AG04450 (cell line): ENCODE measurements at places on chromosomes 7 and 10.

- no peak for DNase-seq
Observed at GRCh38 chr7:37833107-37833817, 15.1 kb upstream of the NME8 start.

- no peak for DNase-seq
Observed at GRCh38 chr7:129513546-129513945, 11.2 kb downstream of the SMKR1 start.

GRCh38 chr7:94338921-94339371 is 55.7 kb upstream of the COL1A2 start:
- DNase-seq: no peak

DNA sequence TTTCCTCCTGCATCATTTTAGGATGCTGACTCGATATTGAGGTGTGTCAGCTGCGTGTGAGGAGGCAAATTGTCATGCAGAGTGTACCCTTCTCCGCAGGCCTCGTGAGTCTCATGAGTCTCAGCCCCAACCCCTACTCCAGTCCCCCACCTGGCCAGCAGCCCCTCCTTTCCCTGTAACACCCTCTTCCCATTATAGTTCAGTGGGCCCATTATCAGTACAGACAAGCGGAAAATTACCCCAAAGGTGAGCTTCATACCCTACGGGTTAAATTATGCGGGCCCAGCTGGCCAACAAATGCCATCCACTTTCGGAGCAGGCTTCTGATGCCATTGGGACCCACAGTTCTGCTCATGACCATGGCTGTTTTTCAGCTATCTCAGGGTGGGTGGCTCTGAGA is 25.2 kb downstream of the SFTPD start:
- no peak for DNase-seq

- no peak for DNase-seq
Observed at GRCh38 chr7:37445790-37446189, 2.9 kb downstream of the ELMO1 start.

- no peak for DNase-seq
Observed at GRCh38 chr7:69122953-69123352, 475.3 kb upstream of the AUTS2 start.

- DNase-seq: no peak
Observed at GRCh38 chr10:125123476-125124114, 36.8 kb downstream of the CTBP2 start.

DNA sequence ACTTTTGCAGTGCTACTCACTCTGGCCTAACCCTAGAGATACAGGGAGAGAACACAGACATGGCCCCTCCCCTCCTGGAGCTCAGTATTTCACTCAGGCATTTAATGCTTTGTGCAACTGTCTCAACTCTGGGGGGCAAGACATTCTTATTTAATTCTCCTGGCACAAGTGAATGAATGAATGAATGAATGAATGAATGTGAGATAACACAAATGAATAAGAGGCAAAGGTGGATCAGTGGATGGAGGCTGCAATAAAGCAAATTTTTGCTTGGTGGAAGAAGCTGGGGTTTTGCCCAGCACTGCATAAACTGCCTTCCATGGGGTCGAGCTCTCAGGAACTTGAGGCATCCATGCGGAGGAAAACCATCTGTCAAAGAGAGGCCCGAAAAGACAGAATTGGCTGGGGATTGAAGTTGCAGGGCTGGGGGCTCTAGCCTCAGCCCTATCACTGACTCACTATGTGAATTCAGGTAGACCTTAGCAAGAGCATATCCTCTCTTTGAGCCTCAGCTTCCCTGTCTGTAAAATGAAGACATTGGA is 441.4 kb upstream of the ZMIZ1 start:
- DNase-seq: no peak

DNA sequence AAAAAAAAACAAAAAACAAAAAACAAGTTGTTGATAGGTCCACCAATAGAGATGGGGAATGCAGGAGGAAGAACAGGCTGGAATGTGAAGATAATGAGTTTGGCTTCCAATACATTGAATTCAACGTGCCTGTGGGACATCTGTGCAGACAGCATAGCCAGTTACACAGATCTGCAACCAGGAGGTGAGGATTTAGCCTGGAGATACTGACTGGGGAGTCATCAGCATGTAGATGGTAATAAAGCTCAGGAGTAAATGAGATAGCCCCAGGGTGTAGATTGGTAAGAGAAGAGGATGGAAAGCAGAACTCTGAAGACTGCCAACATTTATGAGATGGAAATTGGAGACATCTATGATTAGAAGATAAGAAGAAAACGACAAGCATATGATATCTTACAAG is 4.7 kb upstream of the TRIM8 start:
- no peak for DNase-seq

DNA sequence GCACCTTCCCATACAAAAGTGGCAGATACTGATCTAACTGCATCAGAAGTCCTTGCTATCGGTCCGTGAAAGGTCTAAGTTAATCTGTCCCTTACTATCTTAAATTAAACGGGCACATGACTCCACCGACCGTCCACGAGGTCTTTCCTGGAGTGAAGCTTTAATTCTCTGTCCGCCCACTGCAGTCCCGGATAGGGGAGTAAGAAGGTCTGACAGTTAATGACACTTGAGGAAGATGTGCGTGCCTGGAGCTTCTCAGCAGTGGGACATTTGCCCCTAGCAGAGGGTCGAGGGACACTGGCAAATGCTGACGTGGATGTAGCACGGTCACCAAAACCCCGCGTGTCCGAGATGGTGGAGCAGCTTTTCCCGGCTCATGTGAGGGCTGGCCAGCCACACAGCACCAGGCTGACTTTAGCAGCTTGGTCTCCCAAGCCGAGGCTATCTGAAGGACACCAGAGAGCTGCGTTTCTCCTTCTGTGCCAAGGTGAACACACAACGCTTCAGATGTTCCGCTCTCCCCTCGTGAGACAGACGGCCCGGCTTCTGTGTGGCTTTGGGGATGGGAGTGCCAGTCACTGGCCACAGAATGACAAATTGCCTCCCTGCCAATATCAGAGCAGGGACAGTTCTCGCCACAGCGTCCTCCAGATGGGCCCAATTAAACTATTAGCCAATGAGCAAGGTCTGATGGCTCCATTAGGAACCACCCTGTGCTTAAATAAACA is 86.6 kb downstream of the ADARB2 start:
- DNase-seq: no peak

GRCh38 chr10:10078446-10078845 is 939.2 kb upstream of the CELF2 start:
- DNase-seq: no peak

DNA sequence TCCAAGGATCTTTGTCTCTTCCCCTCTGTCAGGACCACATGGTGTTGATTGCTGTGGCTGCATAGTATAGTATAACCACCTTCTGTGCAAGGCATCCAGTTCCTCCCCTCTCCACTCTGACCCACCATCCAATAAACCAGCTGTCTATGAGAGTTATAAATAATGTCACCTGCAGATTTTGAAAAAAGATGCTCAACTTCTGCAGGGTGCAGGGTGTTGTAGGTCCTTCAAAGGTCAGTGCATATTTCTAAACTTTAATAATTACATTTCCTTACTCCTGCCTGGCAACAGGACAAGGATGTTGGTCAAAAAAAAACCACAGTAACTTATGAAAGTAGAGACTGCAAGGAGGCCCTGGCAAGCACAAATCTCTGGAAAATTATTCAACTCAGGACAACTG is 166.2 kb downstream of the PKD1L1 start:
- no peak for DNase-seq

DNA sequence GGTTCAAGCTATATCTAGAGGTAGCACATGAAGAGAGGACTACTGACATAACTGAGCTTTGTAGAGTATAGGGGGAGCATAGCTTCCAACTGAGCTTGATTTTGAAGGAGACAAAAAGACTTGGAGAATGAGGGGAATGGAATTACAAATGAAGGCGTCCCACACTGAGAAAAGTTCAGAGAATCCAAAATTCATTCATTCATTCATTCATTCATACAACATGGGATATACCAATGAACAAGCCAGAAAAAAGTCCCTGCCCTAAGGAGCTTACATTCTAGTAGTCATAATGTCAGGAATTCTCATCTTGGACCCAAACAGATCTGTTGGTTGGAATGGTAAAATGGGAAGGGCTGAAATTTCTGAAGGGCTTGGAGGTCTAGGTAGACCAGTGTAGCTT is 62.0 kb downstream of the ENTPD1 start:
- DNase-seq: no peak

GRCh38 chr7:105187302-105188169 is 173.5 kb downstream of the KMT2E start:
- no peak for DNase-seq

DNA sequence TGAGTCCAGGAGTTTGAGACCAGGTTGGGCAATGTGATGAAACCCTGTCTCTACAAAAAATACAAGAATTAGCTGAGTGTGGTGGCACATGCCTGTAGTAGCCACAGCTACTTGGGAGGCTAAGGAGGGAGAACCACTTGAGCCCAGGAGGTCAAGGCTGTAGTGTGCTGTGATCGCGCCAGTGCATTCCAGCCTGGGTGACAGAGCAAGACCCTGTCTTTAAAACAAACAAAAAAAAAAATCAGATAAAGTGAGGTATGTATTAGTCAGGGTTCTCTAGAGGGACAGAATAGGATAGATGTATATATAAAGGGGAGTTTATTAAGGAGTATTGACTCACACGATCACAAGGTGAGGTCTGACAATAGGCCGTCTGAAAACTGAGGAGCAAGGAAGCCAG is 101.5 kb upstream of the GPR26 start:
- no peak for DNase-seq

DNA sequence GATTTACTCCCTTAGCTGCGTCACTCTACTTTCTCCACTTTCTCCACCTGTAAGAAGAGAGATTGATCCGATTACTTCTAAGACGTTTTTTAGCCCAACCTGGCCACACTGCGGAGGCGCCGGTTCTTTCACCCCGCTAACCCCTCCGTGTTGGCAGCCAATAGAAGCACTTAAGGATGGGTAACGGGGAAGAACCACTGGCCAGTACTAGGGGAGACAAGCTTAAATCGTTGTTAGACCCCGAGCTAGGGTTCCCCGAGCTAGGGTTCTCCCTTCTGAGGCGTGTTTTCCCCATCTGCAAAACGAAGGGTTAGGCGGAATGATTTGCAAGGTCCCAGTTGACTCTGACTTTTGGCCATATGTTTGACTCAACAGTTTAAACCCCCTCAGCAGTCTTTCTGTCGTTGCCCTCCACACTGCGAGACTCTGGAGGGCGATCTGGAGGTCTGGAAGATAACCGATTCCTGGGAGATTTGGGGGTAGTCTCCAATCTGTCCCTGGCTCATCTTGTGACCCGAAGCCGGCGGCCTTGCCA is 644 bp downstream of the UMAD1 start:
- no peak for DNase-seq

- no peak for DNase-seq
Observed at GRCh38 chr7:155352076-155352752, 54.5 kb downstream of the INSIG1 start.

DNA sequence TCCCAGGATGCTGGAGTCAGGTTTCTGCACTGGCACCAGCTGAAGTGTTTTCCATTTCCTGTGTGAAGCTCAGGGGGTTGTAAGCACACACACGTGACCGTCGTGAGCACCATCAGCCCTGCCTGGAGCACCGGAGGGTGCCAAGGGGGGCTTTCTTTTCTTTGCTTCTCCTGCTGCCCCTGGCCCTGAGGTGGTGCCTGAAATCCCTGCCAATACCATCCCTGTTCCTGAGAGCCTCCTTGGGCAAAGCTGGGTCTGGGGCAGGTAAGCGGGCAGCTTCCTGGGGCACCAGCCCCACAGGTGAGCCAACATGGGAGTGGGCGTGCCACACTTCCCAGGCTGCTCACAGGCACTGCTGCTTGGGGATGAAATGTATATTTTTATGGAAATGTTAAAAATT is 593.6 kb downstream of the DNAJB6 start:
- no peak for DNase-seq

GRCh38 chr10:122333037-122333436 is 41.5 kb upstream of the PLEKHA1 start:
- DNase-seq: no peak

GRCh38 chr7:148967032-148967372 is 61.3 kb downstream of the PDIA4 start:
- DNase-seq: no peak

GRCh38 chr10:78846760-78847159 is 222.0 kb upstream of the ZMIZ1 start:
- DNase-seq: no peak

- no peak for DNase-seq
Observed at GRCh38 chr7:73487486-73487885, 34.6 kb downstream of the BAZ1B start.

GRCh38 chr10:122878799-122879338 is 512 bp downstream of the FAM24B start:
- DNase-seq: no peak

DNA sequence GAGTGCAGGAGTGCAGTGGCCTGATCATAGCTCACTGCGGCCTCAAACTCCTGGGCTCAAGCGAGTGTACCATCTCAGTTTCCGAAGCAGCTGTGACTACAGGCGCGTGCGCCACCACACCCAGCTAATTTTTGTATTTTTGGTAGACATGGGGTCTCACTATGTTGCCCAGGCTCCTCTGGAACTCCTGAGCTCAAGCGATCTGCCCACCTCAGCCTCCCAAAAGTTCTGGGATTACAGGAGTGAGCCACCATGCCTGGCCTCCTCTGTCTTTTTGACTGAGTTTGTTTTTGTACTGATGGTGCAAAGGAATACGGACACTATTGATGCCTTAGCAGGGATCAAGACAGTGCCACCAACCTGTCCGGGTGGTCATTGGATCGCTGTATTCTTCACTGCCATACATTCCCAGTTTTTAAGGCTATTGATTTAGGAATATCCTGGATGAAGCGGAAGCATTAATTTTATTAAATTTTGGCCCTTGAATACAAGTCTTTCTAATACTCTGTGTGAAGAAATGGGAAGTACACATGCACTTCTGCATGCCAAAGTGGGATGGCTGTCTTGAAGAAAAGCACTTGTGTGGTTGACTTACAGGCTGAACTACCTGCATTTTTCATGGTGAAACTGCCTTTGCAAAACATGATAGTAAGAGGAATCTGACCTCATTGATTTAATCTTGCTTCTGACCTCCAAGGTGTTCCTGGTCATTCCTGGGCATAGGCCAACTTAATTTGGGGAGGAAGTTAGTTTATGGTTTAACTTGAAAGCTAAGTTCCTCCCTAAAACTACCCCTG is 2.1 kb upstream of the CUL2 start:
- DNase-seq: no peak

DNA sequence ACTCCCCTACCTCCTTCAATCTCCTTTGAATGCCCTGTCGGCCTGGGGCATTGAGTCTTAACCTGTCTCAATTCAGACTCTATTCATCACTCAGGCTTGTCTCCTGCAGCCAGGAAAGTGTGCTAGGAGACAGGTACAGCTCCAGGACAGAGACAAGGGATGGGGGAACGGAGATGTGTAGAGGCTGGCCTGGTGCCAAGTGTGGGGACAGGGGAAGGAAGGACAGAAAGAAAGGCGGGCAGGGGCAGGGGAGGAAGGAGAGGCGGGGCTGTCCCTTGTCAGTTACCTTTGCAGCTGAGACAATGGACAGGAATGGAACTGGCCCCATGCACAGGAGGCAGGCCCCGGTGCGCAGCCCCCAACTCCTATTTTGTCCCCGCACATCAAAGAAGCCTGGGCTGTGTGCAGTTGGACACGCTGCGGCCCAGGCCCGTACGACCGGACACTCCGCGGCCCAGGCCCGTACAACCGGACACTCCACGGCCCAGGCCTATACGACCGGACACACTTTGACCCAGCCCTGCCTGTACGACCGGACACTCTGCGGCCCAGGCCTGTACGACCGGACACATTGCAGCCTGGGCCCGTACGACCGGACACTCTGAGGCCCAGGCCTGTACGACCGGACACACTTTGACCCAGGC is 36.9 kb downstream of the CHST15 start:
- no peak for DNase-seq
